ENCODE measurements at places on chromosomes 7 and 10.

GRCh38 chr10:61397175-61397986, 55.8 kb downstream of the TMEM26 start:
- DNase-seq: no peak

- no peak for DNase-seq
Measured at GRCh38 chr7:84248267-84248666, 53.7 kb upstream of the SEMA3A start.

DNA sequence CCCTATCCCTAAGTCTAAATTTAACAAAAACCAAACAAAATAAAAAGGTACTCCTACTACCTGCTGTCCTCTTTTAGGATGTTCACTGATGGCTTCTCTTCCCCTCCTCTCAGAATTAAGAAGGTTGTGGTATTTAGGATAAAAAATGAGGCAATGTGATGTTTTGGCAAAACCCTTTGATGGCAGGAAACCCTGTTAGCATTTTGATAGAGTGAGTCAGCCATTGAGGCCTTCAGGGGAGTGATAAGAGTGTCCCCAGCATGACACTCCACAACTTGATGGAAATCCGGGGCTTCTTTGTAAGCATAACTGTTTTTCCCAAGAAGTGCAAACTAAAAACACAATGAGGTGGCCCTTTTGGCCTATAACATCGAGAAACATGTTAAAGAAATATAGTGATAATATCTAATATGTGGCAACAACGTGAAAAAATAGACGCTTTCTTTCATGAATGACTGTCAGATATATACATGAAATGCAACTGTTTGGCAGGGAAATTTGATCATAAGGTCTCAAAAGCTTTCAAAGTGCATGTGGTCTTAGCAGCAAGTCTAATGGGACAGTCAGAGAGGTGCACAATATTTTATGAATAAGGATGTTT, 55.0 kb downstream of the PRTFDC1 start:
- DNase-seq: no peak

GRCh38 chr7:25636871-25637283, 408.6 kb upstream of the NPVF start:
- no peak for DNase-seq

- DNase-seq: no peak
Measured at GRCh38 chr7:72493850-72494661, 81.9 kb upstream of the CALN1 start.

- DNase-seq: no peak
Measured at GRCh38 chr10:86312701-86313270, 53.8 kb downstream of the GRID1 start.

- DNase-seq: no peak
Measured at GRCh38 chr7:47937711-47938573, 10.3 kb downstream of the PKD1L1 start.

DNA sequence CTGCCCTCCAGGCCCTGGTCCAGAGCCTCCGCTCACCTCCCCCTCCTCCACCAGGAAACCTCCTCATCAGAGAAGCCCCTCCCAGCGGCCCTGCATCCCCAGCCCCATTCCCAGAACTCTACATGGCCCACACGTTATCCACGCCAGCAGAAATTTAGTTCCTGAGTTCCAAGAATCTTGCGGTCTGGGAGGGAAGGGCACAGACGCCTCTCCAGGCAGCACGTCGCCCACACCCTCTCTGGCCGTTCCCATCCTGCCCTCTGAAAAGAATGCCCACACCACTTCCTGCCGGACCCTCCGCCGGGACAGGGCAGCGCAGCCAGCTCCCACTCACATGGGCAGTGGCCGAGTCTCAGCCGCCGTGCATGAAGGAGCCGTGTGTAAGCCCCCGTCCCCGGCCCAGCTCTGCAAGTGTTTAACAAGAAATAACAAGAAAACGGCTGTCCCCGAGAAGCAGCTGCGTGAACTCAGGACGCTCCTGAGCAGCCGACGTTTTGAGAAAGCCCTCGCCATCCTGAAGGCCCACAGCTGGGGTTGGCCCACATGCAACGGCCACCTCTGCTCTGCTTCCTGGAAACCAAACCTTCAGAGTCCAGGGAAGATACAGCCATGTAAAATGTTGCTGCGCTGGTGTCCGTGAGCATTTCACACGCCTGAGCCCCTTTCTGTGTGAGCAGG, 17.4 kb downstream of the ADGRA1 start:
- no peak for DNase-seq

GRCh38 chr7:135718794-135719437, 9.1 kb downstream of the SLC13A4 start:
- no peak for DNase-seq

GRCh38 chr7:14850039-14850438, 52.5 kb downstream of the DGKB start:
- no peak for DNase-seq

GRCh38 chr10:72812753-72813430, 80.6 kb upstream of the OIT3 start:
- no peak for DNase-seq

DNA sequence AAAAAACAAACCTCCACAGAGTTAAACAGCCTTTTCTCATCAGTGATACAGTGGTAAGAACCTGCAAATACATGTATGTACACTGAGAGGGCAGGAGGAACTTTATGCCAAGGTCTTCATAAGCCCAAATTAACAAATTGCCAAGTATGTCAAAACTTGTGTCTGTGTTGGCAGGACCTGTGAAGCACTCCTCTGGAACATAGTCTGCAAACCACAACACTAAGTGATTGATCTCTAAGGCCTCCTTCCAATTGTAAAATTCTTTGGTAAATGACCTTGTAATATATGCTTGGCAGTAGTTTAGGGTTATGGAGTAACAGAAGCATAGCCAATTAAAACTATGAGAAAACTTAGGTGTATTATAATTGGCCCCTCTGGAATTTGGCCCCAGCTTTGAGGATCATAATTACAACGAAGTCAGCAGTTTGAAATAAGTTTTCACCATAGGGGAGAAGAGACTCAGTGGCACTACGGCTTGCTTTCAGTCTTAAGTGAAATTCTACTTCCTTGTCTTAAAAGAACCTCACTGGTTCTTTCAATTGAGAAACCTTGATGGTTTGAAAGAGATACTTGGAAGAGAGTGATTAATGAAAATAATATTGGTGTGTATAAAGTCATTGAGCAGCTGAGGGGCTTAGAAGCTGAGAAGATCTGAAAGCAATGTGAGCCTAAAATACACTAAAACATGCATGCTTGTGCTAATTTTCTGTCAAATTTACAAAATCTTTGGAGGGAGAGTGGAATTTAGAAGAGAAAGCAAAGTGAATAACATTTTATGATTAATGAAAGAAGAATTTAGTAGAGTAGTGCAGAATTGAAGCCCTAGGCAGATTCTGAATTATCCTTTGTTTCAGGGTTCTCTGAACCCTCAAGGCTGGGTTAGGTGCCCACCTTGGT, 57.6 kb downstream of the CNNM2 start:
- no peak for DNase-seq

DNA sequence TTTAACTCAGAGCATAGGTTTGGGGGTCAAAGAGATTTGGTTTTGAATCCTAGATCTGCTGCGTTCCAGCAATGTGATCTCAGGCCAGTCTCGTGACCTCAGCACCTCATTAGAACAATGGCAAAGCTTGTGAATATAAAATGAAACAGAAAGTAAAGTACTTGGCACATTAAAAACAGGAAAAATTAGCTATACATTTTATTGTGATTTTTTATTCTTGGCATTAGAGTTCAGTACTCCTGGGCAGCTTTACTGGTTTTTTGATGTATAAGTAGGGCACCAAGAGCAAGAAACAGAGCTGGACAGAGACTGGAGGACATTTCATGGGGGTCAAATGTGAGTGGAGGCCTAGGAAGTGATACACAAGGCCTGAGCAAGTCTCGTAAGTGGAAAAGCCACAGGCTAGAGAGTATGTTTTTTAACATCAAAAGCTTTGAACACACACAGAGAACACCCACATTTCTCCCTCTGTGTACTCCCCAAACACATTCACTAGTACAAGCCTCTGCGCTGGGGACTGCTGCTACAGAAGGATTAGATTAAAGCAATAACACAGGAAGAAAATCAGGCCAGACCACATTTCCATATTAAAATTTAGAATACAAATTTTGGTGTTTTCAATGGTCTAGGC, 157.2 kb upstream of the SLC25A13 start:
- no peak for DNase-seq

DNA sequence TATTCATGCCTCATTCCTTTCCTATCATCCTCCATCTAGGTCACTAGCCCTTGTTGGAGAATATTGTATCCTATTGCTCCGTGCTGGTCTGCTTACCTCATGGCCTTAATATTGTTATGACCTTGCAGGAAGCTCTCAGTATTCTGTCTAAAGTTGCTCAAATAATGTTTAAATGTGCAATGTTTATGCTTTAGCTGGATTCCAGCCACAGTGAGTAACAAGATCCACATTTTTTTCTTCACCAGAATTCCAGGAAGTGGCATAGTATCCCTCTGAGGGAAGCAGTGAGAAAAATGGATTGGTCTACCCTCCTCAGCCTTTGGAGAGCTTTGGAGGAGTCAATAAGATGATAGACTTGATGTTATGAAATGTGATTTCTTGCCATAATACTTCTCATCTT, 402.6 kb downstream of the NRG3 start:
- no peak for DNase-seq

DNA sequence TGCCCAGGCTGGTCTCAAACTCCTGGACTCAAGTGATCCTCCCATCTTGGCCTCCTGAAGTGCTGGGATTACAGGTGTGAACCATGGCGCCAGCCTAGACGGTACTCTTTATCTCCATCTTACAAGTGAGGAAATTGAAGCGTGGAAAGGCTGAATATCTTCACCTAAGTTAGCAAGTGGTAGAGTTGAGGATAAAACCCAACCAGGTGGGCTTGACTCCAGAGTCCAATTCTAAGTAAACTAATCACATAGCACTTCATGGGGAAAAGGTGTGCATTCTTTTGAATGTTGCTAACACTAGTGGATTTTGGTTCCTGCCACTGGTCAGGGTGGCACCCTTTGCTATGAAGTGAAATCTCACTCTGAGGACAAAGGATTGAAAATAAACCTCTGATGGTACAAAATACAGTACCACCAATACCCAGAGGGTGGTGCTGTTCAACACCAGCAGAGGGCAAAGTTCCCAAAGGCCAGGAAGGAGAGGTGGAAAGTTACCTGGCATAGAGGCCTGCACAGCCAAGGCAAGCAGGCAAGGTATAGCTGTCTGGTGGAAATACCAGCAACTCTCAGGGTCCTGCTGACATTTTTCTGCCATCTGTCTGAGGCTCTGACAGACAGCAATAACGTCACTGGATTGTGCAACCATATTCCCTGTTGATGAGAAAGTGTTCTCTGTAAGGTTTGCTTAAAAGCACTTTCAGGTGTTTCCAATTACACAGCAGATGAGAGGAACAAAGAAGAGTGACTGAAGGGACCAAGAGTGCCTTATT, 17.6 kb downstream of the ZDHHC16 start:
- DNase-seq: no peak

- DNase-seq: no peak
Measured at GRCh38 chr7:29866490-29866930, 60.2 kb downstream of the WIPF3 start.

GRCh38 chr7:77181015-77181595, 18.5 kb downstream of the FGL2 start:
- no peak for DNase-seq

DNA sequence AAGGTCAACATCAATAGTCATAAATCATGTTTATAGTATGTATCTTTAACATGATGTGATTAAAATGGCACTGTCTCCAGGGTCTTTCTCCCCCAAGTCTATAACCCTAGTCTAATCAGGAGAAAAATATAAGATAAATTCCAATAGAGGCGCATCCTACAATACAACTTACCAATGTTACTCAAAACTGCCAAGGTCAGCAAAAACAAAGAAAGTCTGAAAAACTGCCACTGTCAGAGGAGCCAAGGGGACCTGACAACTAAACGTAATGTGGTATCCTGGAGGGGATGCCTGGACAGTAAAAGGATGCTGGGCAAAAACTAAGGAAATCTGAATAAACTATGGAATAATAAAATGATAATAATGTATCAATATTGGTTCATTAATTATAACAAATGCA, 63.9 kb downstream of the TPK1 start:
- no peak for DNase-seq

DNA sequence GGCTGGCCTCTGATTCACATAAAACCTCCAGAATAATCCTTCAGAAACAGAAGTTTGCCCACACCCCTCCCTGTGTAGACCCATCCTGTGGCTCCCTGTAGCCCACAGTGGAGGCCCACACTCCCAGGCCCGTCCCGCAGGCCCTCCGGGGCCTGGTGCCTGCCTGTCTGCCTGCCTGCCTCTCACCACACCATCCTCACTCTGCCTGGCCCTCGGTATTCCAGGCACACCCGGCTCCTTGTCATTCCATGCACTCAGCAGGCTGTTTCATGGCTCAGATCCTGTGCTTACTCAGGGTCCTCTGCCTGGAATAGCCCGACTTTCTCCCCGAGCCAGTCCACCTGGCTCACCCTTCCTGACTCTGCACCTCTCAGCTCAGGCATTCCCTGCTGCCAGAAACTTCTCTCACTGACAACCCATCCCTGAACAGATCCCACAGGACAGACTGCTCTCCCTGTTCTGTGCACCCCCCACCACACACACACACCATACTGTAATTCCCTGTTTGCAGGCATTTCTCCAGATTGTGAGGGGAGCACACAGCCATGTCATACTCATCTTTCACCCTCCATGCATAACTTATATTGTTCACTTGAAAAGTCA, 498.0 kb upstream of the ZMIZ1 start:
- no peak for DNase-seq

DNA sequence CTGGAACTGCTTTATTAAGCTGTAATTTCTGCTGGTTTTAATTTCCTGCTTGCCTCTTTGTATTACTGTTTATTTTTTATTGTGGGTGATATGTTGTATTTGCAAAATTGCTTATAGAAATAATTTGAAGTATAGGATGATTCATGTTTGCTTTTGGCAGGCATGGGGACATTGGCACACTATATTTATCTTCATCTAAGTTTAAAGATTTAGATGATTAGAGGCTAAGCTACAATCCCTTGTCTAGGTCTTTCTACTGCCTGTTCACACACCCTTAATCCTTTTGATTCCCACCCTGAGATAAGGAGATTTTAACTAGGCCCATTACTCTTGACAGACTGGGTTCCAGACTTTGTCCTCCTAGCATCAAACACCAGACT, 182.8 kb upstream of the KAT6B start:
- DNase-seq: no peak

DNA sequence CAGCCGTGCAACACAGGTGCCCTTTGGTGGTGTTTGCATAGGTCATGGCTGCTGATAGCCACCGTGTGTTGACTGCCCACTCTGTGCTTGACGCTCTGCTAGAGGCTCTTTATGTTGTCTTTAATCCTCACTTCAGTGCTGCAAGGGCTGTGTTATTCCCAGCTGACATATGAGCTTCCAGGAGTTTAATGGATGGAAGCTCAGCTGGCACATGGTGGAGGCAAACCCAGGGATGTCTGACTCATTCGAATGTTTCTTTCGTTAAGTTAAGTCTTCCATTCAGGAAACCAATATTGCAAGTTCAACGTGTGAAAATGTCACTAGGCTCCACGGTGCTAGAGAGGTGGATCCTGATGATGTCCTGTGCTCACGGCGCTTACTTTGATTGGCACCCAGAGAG, 378.4 kb downstream of the DPP6 start:
- no peak for DNase-seq

All from stimulated activated CD8-positive, alpha-beta memory T cell treated with anti-CD3 and anti-CD28 coated beads, Interleukin-2, amount 100 ng/mL, for 1 hour (primary cell).